ENCODE measurements at places on chromosomes 1 and 21. TPM values are rescaled to one million over a fixed set of nuclear protein-coding genes. Genes with fewer than 3 reads are reported as not detected.
A peak's percentile ranks its signal among the peaks of the same experiment; 100 is the strongest.

- no peak for DNase-seq
Observed at GRCh38 chr21:34987501-34988072, 61.5 kb downstream of the RUNX1 start.

DNA sequence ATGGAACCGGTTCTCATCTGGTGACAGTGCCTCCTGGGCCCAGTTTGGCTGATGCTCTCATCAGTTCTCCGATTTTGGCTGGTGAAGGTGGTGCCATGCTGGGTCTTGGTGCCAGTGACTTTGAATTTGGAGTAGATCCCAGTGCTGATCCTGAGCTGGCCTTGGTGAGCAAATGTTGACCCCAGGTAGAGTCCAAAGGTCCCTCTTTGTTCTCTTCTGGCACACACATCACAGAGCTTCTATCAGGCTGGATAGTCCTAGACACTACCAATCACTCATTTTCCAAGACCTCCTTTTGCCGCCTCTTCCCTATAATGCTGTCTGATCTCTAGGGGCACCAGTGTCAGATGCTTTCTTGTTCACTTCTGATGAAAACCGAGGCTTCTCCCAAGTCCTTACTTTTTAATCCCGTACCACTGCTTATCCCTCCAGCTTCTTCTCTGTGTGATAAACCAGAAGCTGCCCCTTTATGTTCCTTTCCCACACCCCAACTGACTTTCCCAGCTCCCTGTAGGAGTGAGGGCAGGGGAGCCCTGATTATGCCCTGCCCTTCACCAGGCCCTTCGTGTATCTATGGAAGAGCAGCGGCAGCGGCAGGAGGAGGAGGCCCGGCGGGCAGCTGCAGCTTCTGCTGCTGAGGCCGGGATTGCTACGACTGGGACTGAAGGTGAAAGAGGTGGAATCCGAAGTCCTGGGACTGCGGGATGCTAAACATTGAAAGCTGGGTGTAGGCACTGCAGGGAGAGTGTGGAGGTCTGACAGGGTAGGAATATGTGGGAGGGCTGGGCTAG is 11.1 kb downstream of the PSMD4 start:
- DNase-seq: no peak

GRCh38 chr1:176880955-176881595 is 283.4 kb downstream of the ASTN1 start:
- no peak for DNase-seq

DNA sequence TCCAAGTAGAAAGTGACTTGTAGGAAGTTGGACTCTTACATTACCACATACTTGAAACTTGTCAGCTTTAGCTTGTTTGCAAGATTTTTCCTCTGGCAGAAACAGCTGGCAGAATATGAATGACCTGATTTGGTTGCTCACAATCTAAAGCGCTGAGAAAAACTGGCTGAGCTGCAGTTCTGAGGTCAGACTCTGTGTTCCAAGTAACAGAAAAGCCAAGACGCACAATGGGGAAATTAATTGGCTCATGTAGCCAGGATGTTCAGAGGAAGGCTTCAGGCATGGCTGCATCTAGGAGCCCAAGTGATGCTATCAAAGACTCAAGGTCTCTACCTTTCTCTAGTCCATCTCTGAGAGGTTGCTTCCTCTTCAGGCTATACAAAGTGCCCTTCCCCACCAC is 27.0 kb downstream of the ALPL start:
- no peak for DNase-seq

DNA sequence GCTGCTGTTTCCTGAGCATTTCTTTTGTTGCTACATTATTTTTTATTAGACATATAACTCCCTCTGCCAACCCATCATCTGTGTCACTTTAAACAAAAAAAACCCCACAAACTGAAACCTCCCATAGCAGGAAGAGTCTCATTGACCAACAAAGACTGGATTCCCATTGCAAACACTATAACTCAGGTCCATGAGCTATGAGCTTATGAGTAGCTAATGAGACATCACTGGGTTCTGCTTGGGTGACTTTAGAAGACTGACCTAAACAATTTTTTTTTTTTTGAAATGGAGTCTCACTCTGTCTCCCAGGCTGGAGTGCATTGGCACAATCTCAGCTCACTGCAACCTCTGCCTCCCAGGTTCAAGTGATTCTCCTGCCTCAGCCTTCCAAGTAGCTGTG is 212.8 kb downstream of the LTN1 start:
- no peak for DNase-seq

GRCh38 chr1:34267326-34267725 is 90.6 kb downstream of the C1orf94 start:
- no peak for DNase-seq

DNA sequence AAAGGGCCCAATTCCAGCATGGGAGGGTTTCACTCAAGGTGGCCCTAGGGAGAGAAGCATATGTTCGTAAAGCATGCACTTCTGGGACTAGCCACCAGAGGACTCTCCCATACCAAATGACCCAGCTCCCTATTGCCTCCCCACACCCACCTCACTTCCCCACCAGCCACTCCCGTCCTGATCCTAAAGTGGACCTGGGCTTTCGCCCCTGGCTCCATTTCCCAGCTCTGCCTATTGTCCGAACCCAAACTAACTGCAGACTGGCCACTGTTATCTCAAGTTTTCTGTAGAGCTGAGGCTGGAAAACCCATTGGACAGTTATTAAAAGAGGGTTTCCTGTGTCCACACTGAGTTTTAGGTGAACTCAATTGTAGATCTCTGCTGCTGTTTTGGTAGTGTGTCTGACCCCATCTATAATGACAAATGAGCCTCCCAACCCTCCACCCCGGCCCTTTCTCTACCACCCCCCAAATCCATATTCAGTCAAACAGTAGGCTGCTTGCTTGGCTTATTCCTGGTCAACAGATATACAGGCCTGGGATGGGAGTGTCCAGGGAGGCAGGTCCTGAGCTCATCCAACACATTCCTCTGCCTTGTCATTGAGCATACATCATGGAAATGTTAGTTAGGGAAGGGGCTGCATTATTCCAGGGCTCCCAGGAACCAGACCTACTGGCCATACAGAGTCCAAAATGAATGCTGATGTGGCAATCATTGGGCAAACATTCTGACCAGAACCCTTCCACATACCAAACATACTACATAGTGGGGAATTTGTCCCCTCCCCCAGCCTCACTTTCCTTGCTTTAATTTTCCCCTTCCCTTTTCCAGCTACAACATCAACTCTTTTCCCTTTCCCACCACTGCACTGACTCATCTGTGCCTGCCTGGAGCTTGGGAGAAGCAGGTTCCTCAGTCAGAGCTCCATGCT is 59.2 kb downstream of the ABCA4 start:
- DNase-seq: no peak

GRCh38 chr1:206778031-206778430 is 5.7 kb upstream of the IL10 start:
- no peak for DNase-seq

DNA sequence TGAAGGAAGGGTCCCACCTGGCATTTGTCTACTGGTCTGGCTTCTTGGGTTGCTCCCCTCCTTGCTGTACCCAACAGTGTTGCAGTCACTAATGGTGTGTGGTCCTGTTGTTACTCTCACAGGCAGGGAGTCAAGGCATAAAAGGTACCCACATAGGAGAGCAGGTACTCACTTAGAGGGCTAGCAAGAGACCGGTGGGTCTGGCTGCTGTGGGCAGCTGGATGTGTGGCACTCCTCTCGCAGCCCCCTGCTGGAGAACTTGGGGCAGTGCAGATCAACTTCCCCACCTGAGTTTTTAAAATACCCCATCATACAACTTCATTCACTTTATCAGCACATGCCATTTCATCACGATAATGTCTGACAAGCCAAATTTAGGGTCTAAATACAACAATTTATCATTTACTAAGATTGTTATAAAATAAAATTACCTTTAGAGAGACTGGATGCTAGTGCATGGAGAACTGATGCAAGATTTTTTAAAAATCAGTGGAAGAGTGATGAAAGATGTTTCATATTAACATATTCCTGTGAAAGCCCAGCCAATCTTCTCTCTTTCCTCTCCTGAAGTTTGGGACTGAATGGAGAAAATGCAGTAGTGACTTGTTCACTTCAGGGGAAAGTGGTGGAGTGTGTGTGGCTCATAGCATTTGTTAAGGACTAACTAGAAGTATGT is 42.8 kb downstream of the ACP6 start:
- no peak for DNase-seq

DNA sequence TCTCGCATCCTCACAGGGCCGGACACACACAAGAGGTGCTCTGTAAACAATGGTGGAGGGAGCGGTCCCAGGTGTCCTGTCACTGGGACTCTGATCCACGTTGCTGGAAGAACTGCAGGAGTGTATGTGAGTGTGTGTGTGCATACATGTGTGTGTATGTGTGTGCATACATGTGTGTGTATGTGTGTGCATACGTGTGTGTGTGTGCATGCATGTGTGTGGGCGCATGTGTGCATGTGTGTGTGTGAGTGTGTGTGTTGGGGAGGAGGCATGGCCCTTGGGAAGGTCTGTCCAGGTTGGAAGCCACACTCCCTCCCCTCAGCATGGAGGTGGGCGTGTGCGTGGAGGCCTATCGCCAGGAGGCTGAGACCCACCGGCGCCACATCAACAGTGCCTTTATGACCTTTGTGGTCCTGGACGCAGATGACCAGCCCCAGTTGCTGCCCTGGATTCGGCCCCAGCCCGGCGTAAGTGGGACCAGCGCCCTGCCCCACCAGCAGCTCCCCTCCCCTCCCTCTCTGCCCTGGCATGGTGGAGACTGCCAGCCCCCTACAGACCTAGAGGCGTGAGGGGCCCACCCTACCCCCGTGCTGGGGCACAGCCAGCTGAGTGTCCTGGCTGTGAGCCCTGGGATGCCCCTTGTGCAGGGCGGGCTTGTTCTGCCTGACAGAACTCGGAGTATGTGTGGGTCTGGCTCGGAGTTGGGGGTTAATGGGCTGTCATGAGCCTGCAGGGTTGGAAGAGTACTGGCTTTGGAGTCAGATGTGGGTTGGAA is 22.2 kb downstream of the FAM151A start:
- DNase-seq: peak; percentile 32

- no peak for DNase-seq
Observed at GRCh38 chr1:232306269-232306961, 323.5 kb downstream of the SIPA1L2 start.

DNA sequence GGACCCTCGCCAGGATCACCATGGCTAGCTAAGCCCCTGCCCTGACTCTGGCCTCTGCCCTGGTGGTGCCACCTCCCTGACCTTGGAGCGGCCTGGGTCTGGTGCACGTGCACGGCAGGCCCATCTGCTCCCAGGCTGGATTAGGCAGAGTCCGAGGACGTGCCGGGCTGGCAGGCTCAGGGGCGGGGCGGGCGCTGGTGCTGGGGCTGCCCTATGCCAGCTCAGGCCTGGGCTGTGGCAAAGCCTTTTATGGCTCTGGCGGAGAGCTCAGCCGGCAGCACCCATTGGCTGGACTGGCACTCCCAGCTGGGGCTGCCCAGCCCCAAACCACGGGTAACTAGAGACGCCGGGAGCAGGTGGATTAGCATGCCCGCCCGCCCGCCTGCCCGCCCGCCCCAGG is 17.1 kb upstream of the EDN2 start:
- no peak for DNase-seq

DNA sequence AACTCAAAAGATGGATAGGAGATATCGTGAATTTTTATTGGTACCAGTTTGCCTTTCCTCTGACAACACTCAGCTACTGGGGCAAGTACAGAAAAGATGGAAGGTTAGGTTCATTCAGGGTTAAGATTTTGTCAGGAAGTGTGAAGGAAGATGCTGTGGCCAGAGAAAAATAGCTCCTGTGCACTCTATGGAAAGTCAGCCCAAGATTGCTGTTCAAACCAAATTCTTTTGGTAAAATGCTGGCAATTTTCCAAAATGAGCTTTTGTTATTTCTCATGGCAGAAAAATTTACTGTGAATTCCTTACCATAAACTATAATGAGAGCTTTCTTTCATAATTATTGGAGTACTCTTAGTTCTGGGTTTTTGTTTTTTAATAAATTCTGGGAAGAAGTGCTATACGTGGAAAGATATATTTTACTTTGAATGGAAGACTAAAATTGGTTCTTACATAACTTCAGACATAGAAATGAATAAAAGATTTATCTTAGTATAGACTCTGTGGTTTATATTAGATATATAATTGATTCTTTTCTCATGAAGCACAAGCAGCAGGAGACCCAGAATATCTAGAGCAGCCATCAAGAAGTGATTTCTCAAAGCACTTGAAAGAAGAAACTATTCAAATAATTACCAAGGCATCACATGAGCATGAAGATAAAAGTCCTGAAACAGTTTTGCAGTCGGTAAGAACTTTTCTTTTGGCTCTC is 112.2 kb downstream of the USP25 start:
- no peak for DNase-seq

GRCh38 chr1:226355669-226356551 is 46.9 kb upstream of the LIN9 start:
- DNase-seq: no peak

DNA sequence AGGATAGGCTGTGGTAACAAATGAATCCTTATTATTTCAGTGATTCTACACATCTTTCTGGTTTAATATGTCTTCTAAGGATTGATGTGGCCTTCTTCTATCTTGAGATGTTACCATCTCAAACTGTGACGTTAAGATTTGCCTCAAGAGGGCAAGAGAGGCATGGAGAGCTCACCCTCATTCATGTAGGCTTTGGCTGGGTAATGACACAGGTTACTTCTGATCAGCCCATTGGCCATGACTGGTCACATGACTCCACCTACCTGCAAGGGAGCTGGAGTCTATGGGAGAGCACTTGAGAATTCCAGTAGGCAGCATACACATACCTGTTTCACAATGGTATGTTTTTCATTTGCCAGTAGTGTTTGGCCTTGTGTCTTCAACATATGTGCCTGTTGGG is 30.0 kb downstream of the CACHD1 start:
- no peak for DNase-seq

DNA sequence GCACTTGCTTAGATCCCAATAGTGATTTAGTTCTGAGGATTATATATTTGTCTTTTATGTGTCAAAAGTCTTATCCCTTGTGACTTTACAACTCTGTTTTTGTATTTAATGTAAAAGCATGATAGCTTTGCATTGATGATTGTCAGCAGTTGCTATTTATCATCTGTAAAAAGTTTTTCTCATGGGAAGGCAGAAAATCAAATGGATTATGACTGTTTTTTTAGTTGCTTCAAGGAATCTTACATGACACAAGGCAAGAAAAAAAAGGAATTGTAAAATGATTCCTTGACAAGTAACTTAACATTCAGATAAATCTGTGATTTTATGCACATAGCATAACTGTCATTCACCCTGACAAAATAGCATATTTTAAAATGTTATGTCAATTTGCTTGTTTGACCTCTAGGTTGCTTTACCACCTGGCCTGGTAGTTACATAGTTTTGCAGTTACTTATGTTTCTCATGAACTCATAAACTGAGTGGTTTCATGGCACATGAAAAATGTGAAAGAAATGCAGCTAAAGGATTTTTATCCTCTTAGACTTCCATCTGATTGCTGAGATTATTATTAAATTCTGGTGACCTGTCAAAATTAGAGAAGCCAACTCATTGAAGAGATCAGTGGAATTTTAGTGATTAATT is 622.6 kb downstream of the ADGRL2 start:
- DNase-seq: no peak

Gene RHCE
- not detected for total RNA-seq

Gene SPRR2E
- not detected for total RNA-seq

Gene ZNF683
- not detected for total RNA-seq

Gene KIAA0040
- 19.3 TPM for total RNA-seq

Gene CCDC185
- total RNA-seq: not detected

Gene PCP4
- total RNA-seq: not detected

Gene SIKE1
- total RNA-seq: 74.4 TPM

Gene KIF14
- total RNA-seq: 8.7 TPM

All from natural killer cell treated with Interleukin-12 subunit alpha and Interleukin-12 subunit beta and Interleukin-15 and Interleukin-18, amount 100 ng/mL, for 72 hours (primary cell).